CD4-positive, alpha-beta T cell treated with Interleukin-4 for 4 hours (primary cell): ENCODE measurements at places on chromosomes 4 and X.

- DNase-seq, result no peak
These were observed 261.6 kb upstream of the STS start for GRCh38 chrX:6885909-6886308.

- no peak for DNase-seq
These were observed 50.9 kb downstream of the CPZ start for GRCh38 chr4:8643441-8643840.

- no peak for DNase-seq
These were observed 518 bp downstream of the TACR3 start for GRCh38 chr4:103719105-103719829.

DNA sequence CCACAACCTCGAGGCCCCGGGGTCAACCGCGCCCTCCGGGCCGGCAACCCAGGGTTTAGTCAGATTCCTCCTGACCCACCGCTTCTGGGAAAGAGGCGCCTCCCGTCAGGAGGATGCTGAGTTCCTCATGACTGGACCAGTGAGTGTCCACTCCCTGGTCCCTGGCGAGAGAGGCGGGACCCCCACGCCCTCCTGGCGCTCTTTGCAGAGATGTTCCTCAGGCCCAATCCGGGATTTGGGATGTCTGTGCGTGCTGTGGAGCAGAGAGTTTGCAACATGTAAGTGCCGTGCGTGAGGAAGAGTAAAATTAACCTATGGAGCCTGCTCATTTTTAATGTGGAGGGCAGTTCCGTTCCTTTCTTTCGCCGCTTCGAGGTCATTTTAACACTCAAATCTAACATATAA is 824 bp upstream of the UGDH start:
- no peak for DNase-seq

DNA sequence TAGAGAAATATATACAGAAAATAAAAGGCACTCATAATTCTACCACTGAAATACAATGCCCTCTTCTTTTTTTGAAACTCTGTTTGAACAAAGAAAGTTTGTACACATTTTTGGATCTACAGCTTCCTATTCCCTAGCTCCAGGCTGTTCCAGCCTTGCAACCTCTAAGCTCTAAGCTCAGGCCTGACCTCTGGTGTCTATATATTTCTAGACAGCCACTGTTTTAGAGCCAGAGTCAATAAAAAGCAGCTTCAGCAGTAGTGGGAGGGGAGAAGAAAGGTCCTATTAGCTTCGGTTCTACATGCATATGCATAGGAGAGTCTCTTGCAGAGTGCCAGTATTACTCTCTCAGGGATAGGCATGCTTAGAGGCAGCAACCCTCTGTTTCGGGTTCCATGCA is 39.7 kb downstream of the CLDN2 start:
- no peak for DNase-seq

DNA sequence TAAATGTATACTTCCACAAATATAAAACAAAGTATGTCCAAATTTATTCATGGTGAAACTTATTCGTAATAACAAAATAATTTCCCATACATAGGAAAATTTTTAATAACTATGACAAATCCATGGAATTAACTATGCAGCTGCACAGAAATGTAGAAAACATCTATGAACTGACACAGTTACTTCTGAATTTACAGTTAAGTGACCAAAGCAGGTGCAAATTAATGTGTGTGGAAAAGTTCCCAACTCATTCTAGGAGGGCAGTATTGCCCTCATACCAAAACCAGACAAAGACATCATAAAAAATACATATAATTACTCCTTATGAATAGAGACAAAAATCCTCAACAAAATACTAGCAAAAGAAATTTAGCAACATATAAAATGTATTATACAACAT is 12.5 kb downstream of the LDOC1 start:
- DNase-seq, result no peak

- no peak for DNase-seq
These were observed 14.5 kb upstream of the CAPN6 start for GRCh38 chrX:111284631-111285293.

DNA sequence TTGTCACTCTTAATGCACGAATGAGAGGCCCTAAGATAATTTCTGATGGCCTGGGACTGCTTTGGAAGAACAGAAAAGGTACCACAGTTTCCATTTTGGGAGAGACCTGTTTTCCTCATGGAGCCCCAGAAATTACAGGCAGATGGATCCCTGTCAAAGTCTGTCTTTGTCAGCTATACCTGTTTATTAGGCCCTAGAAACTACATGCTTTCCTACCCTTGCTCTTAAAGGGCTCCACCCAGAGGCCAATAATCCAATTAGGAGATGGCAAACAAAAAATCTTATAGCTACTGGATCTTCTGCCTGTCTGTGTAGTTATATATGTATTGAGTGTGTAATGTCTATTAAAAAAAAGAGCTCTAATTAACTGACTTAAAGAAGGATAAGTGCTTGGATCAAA is 141.3 kb downstream of the NR3C2 start:
- DNase-seq, result no peak

DNA sequence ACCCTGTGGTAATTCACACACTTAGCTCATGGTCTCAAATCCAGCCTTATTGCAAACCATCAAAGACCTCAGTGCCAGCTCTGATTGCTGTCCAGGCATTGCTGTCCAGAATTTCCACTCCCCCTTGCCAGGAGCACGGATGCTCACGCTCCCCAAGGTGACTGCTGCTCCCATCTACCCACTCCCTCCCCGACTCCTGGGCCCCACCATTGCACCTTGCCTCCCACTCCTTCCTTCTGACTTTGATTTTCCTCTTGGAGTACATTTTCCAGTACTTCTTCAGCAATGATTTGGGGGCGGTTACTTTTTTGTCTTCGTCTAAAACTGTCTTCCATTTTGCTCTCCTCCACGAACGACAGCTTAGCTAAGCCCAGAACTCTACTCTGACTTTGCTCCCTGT is 11.5 kb downstream of the ZFYVE28 start:
- DNase-seq, result no peak

DNA sequence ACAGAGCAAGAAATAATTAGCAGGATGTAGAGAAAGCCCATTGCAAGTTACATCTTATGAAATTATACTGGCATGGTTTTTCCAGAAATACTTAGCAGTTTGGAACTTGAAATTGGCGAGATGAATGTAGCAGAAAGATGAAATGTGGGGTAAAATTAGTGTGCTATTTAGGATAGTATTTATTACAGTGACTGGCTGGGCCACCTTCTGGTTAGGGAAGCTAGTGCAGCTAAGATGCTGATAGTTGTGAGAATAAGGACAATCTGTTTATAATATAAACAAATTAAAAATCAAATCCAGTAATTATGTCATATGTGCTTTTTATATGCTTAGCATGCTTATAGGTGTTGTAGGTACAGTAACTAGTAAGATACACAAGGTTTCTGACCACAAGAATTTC is 74.8 kb downstream of the IL15 start:
- DNase-seq, result no peak

DNA sequence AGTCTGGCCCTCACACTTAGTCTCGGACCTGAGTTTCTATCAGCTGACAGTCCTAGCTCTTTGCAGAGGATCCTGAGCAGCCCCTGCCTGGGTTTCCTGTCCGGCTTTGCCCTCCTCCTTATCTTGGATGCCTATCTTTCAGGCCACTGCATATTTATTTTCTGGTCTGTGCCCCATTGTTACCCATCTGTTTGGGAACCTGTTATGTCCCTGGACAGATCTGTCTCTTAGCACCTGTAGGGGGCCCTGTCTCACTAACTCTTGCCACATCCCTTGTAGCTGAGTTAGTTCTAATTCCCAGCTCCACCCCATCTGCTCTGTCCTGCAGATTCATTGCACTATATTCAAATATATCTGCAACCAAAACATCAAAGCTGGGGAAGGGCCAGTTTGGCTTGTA is 514.9 kb upstream of the LCORL start:
- no peak for DNase-seq

DNA sequence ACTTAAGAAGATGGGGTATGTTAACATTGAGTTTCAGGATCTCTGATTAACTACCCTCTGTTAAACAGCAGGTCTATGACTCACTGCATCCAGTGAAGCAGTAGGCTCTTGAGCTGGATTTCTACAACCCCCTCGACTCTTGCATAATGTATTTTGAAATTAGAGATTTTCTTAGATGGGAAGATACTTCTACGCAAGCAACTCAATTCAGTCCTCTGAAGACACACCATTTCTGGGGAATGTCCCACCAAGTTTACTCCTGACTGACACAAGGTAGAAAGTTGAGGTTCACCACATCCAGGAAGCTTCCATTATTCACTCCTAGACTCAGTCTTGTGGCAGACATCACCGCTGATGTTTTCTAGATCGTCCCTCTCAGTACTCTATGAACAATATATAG is 12.9 kb downstream of the PALLD start:
- DNase-seq, result peak; percentile 50

GRCh38 chr4:7932287-7932686 is 7.4 kb downstream of the AFAP1 start:
- no peak for DNase-seq

DNA sequence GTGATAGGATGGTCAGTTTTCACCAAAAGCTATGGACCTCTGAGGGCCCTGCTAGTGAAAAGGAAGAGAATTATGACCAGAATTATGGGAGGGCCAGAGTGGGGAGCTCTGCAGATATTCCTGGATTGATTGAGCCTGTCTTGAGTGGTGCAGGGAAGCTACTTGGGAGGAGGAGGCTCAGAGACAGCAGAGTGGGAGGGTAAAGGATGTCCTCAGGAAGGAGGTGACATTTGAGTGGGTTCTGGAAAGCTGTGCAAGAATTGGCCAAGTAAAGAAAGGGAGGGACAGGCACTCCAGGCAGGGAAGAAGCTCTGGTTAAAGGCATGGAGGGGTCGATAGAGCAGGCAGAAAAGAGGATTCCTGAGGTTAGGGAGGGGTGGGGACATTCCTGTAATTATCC is 24.1 kb downstream of the RNF4 start:
- DNase-seq, result no peak

- DNase-seq, result no peak
These were observed 210.4 kb downstream of the PALLD start for GRCh38 chr4:168707205-168707604.

DNA sequence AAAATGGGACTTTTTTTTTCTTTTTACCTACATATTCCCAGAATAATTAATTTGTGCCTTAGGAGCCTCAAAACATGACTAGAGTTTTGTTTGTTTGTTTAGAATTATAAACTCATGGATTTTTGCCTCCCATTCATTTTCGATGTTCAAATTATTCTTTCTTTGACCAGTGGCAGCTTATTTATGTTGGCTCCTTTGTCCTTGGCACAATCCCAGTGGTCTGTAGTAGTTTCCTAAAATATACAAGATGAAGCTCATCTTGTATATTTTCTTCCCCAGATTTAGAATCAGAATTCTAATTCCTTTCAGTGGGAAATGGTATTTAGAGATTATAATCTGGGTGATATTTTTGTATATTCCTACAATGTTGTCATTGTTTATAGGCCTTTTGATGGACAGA is 27.2 kb downstream of the DCK start:
- no peak for DNase-seq

GRCh38 chrX:71198066-71198465 is 25.0 kb upstream of the GJB1 start:
- DNase-seq, result peak; percentile 30

- DNase-seq, result no peak
These were observed 197.1 kb upstream of the MAGEB18 start for GRCh38 chrX:25941087-25941486.

GRCh38 chr4:186472948-186473347 is 82.4 kb downstream of the MTNR1A start:
- no peak for DNase-seq

GRCh38 chrX:130896026-130896425 is 7.0 kb downstream of the ENOX2 start:
- DNase-seq, result no peak

DNA sequence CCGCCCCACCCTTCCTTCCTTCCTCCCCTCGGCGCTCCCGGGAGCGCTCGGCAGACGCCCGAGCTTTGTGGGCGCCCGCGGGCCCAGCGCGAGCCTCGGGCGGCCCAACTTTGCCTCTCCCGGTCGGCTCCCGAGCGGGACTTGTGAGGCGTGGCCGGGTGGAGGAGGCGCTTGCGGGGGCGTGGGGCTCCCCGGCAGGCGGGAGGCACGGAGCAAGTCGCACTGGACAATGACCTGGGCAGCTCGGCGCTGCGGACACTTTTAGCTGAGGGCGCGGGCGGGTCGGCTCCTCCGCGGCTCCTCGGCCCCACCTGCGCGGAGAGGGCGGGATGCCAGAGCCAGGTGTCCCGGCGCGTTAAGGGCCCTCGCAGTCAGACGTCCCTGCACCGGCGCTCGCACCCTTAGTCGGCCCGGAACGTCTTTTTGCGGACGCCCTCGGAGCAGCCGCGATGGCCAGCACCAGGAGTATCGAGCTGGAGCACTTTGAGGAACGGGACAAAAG is 385 bp downstream of the DCLK2 start:
- DNase-seq, result no peak

DNA sequence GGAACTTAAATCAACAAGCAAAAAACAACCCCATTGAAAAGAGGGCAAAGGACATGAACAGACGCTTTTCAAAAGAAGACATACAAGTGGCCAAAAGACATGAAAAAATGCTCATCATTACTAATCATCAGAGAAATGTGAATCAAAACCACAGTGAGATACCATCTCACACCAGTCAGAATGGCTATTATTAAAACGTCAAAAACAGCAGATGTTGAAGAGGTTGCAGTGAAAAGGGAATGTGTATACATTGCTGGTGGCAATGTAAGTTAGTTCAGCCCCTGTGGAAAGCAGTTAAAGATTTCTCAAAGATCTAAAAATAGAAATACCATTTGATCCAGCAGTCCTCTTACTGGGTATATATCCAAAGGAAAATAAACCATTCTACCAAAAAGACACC is 22.6 kb downstream of the RTL9 start:
- DNase-seq, result no peak

DNA sequence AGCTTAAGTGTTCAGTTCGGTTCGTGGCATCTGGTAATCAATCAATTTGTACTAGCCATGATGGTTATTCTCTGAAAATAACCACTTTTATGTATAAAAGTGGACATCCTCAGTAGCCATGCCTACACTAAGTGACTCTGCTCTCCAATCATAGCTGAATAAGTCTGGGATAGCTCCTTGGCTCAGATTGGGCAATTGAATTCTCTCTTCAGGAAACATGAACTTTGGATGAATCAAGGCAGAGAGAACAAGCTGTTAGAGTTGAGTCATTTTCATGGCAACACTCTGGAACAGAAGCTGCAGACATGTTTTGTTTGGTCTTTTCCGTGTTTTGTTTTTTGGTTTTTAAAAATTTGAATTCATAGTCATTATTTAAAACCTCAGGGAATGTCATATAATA is 66.8 kb upstream of the TMEM164 start:
- no peak for DNase-seq

GRCh38 chr4:34181311-34181841 is 2062.9 kb downstream of the ARAP2 start:
- no peak for DNase-seq
